ENCODE measurements at places on chromosomes 2 and 18.

DNA sequence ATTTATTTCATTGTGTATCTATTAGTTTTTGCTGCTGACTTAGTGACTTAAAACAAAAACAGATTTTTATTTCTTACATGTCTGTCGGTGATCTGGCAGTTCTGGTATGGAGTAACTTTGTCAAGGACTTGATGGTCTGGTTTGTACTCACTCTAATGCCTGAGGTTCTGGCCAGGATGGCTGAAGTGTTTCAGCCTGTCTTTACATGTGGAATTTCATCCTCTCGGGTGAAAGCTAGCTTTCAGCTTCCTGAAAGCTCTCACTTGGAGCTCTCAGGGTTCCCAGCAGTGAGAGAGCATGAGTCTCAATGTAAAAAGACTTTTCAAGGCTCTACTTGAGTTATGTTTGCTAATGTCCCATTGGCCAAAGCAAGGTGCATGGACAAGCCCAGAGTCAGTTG is 216.4 kb downstream of the NR4A2 start:
- H3K36me3 ChIP-seq, result peaks cover 11% of the 10 kb centered on the region
- H3K4me1 ChIP-seq, result no peaks in the 10 kb centered on the region
- H3K27me3 ChIP-seq, result no peaks in the 10 kb centered on the region

DNA sequence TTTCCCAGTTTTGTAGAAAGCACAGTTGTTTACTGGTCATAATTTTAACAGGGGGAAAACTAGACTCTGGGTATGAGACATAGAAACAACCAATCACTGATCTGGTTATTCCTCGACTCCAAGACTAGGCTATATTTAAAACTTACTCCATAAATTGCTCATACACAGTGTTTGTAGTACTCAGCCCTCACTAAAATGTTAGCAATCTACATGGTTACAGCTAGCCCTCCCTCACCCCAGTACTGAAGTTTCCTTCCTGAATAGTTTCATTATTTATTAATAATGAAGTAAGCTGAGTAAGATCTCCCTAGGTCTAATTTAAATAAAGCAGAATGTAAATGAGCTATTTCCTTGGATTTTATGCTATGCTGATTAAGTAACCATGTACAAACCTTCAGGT is 275.1 kb downstream of the CDH20 start:
- no peak overlapping the region for H3K4me3 ChIP-seq
- H3K4me1 ChIP-seq, result peaks cover 22% of the 10 kb centered on the region
- H3K36me3 ChIP-seq, result no peaks in the 10 kb centered on the region
- DNase-seq, result no peak
- no peak overlapping the region for H3K27ac ChIP-seq

DNA sequence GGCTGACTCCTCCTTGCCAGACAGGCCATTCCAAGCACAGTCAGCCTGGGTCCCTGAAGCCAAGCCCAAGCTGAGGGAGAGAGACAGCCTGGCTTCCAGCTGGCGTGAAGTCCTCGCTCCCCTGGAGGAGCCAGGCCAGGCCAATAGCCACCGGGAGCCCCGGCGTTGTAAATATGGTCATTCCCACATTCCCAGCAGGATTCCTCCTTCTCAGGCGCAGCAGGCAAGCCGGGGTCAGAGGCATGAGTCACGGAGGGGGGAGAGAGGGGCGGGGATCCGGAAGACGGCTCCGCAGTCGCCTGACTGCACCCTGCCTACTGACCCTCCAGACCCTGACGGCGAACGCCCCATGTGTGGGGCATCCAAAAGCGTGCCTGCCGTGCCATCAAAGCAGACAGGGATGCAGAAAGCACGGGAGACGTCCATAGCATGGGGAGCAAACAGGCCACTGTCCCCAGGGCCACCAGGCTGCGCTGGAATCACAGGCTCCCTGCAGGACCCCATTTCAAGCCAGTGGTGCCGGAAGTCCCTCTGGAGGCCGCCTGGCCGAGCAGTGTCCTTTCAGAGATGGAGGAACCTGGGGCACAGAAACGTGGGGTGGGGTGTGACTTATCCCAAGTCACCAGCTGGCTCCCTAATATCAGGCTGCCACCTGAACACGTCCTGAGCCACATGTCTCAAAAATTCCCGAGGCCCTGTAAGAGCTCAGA is 48.2 kb downstream of the TWIST2 start:
- peak overlapping the region; percentile 54 for H3K4me3 ChIP-seq
- H3K27ac ChIP-seq, result peak overlapping the region; percentile 32
- H3K4me1 ChIP-seq, result peaks cover 87% of the 10 kb centered on the region
- H3K27me3 ChIP-seq, result peaks cover 8% of the 10 kb centered on the region

DNA sequence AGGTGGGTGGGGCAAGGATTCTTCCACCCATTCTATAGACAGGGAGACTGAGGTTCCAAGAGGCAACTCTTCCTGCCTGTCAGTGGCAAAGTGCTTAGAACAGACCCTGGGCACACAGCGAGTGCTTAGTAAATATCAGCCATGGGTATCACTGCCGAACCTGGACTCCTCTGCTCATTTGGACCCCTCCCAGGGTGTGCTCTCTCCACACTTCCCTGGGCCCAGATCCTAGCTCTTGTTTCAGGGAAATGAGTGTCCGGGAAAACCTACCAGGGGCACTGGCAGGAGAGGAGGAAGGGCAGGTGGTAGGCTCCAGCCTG is 136.3 kb downstream of the CYP26B1 start:
- no peak overlapping the region for H3K27ac ChIP-seq
- H3K27me3 ChIP-seq, result peaks cover 16% of the 10 kb centered on the region
- no peak overlapping the region for H3K4me3 ChIP-seq
- no peaks in the 10 kb centered on the region for H3K36me3 ChIP-seq
- no peak for DNase-seq

DNA sequence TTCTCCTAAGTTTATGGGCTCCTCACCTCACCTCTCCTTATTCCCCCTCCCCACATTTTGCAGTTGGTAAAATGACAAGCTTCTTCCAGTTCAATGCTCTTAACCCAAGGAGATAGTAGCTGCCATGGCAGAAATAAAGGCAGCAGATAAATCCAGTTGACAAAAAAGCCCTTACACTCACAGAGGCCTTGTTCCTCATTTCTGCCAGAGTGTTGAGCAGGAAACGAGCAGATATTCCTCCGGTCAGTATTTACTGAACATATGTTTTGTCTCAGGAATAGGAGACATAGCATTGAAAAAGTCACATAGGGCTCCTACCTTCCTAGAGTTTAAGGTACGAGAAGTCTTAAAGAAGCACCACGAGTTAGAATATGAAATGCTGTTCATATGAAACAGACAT is 493.7 kb upstream of the TNP1 start:
- peaks cover 36% of the 10 kb centered on the region for H3K4me1 ChIP-seq
- H3K36me3 ChIP-seq, result peaks cover 4% of the 10 kb centered on the region
- H3K4me3 ChIP-seq, result no peak overlapping the region
- H3K27me3 ChIP-seq, result peaks cover 25% of the 10 kb centered on the region
- peak overlapping the region; percentile 16 for H3K27ac ChIP-seq
- no peak for DNase-seq

DNA sequence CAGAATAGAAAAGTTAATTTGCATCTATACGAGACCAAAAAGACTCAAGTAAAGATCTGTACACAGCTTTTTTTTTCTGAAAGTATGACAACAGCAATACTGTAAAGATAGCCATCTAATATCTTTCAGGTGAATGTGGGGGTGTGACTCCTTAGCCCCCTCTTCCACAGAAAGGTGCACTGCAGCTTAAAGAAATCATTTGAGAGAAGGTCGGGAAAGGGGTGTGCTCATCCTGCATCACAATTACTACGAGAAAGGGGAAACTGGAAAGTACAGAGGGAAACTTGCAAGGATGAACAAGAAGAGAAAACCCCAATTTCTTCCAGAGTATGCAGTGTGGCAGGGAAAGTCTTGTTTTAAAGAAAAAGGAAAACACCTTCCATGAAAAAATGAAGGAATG is 255.6 kb downstream of the CCDC178 start:
- DNase-seq, result no peak
- H3K4me3 ChIP-seq, result no peak overlapping the region
- H3K27me3 ChIP-seq, result peaks cover 8% of the 10 kb centered on the region
- no peaks in the 10 kb centered on the region for H3K36me3 ChIP-seq

- H3K4me1 ChIP-seq, result no peaks in the 10 kb centered on the region
- peaks cover 52% of the 10 kb centered on the region for H3K36me3 ChIP-seq
- DNase-seq, result no peak
- no peaks in the 10 kb centered on the region for H3K27me3 ChIP-seq
- no peak overlapping the region for H3K4me3 ChIP-seq
- peak overlapping the region; percentile 57 for H3K27ac ChIP-seq
Observed at GRCh38 chr2:170965446-170966225, 36.6 kb downstream of the GORASP2 start.

GRCh38 chr2:201257381-201257955 is 2.9 kb upstream of the CASP8 start:
- H3K27ac ChIP-seq, result peak overlapping the region; percentile 98
- DNase-seq, result no peak
- H3K27me3 ChIP-seq, result no peaks in the 10 kb centered on the region
- peaks cover 50% of the 10 kb centered on the region for H3K4me1 ChIP-seq

GRCh38 chr2:86491088-86491487 is 49.9 kb downstream of the KDM3A start:
- H3K27me3 ChIP-seq, result no peaks in the 10 kb centered on the region
- no peak overlapping the region for H3K4me3 ChIP-seq
- peak overlapping the region; percentile 49 for H3K27ac ChIP-seq
- no peak for DNase-seq
- no peaks in the 10 kb centered on the region for H3K4me1 ChIP-seq
- H3K36me3 ChIP-seq, result peaks cover 95% of the 10 kb centered on the region

DNA sequence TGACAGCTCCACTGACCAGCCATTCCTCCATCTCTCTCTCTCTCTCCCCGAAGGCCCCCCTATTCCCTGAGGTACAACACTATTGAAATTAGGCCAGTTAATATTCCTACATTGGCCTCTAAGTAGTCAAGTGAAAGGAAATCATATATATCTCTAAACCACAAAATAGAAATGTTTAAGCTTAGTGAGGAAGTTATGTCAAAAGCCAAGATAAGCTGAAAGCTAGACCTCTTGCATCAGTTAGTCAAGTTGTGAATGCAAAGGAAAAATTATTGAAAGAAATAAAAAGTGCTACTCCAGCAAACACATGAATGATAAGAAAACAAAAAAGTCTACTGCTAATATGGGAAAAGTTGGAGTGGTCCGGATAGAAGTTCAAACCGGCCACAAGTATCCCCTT is 301.3 kb upstream of the RBMS1 start:
- H3K4me3 ChIP-seq, result no peak overlapping the region
- no peaks in the 10 kb centered on the region for H3K4me1 ChIP-seq
- H3K27ac ChIP-seq, result no peak overlapping the region
- H3K27me3 ChIP-seq, result peaks cover 7% of the 10 kb centered on the region

DNA sequence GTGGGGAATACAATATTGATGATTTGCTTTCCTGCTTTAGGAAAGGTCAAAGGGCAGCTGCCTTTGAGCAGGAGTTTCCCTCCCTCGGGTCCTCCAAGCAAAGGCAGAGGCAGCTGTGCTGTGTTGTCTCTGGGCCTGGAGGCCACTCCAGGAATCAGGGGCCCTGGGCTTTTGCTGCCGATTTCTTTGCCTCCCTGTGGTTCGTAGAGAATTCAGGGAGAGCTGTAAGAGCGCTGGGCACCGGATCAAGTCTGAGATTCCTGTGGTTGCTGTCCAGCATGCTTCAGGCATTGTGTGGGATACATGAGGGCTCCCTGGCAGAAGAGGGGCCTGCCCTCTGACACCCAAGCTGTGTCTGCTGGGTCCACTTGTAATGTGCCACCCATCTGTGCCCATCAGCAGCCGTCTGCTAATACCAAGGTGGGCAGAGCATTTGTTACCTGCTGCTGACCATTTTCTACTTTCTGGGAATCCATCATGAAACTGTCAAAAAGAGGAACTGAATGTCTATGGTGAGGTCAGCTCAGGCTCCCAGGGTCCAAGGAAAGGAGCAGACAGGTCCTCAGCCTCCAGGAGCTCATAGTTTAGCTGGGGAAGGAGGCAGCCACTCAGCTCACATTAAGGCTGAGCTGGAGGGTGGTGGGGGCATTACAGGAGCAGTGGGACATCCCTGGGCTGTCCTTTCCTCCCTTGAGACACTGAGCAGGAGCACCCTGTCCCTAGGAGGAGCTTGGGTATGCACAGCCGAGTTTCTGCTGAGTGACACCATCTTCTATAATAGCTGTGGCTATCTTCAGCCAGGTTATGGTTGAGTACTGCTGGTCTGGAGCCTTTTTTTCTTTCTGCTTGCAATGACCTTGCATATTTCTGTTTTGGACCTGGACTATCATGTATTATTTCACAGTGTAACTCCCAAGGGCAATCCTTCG is 68.5 kb downstream of the CTIF start:
- H3K27me3 ChIP-seq, result peaks cover 3% of the 10 kb centered on the region
- DNase-seq, result no peak
- no peak overlapping the region for H3K4me3 ChIP-seq
- peaks cover 43% of the 10 kb centered on the region for H3K4me1 ChIP-seq

DNA sequence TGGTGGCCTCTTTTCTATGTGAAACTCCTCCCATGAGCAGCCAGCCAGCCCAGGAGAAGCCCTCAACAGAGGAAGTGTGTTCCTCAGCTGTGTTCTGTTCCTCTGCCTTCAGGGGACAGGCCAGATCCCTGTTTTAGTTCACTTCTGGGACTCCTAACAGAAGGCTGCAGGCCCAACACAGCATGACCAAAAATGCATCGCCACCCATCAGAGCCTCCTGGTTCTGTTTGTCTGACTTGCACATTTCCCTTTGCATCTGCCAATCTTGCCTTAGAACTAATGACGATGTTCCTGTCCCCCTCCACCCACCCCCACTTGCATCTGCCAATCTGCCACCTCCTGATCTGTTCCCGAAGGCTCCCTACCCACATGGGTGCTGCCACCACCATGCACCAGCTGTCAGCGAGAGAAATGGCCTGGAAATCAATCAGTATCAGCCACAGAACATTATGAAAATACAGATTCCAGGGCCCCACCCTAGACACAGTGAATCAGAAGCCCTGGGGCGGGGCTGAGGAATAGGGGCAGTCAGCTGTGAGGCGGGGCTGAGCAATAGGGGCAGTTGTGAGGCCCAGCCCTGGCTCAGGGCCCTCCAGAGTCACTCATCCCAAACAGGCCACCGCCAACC is 51.0 kb downstream of the FAM168B start:
- H3K27me3 ChIP-seq, result peaks cover 17% of the 10 kb centered on the region
- H3K4me3 ChIP-seq, result no peak overlapping the region
- H3K36me3 ChIP-seq, result peaks cover 4% of the 10 kb centered on the region
- no peak overlapping the region for H3K27ac ChIP-seq

- DNase-seq, result no peak
- H3K27me3 ChIP-seq, result no peaks in the 10 kb centered on the region
- no peak overlapping the region for H3K4me3 ChIP-seq
- no peak overlapping the region for H3K27ac ChIP-seq
- peaks cover 26% of the 10 kb centered on the region for H3K36me3 ChIP-seq
Observed at GRCh38 chr2:69774984-69775982, 33.3 kb downstream of the ANXA4 start.

DNA sequence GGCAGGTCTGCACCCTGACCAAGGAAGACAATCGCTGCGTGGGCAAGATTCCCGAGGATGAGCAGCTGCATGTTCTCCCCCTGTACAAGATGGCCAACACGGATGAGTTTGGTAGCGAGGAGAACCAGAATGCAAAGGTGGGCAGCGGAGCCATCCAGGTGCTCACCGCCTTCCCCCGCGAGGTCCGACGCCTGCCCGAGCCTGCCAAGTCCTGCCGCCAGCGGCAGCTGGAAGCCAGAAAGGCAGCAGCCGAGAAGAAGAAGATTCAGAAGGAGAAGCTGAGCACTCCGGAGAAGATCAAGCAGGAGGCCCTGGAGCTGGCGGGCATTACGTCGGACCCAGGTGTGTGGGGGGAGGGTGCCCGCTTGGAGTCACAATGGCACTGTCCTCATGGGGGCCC is 48.4 kb downstream of the BOLA3 start:
- peaks cover 2% of the 10 kb centered on the region for H3K27me3 ChIP-seq
- peaks cover 5% of the 10 kb centered on the region for H3K4me1 ChIP-seq
- H3K36me3 ChIP-seq, result peaks cover 65% of the 10 kb centered on the region
- no peak for DNase-seq
- H3K27ac ChIP-seq, result no peak overlapping the region
